ENCODE measurements at places on chromosomes 3 and 15.

DNA sequence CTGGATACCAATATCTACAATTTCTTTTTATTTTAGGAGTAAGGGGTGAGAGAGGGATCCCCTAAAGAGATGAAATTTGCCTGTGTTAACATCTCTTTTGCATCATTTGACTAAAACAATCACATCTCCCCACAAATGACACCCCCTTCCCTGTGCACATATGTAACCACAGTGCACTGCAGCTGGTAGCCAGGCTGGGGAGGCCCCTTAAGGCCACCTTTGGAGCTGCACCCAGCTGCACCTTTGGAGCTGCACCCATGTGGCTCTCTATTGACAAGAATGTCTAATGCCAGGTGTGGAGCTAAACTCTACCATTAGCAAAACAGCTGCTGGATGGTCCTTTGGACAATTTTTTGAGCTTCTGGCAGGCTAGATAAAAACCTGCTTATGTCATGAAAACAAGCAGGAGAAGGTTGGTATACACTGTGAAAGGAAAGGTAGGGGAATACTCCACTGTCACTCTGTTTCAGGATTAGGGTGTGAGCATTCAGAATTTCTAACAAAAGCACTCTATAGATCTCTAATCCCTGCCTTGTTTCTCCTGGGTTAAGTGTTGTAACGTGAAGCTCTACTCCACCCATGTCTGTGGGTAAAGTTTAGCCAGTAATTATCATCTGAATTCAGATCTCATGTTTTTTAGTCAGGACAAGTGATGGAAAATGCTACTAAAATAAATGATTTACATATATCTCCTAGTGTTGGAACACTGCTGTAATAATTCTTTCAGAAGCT is 52.1 kb downstream of the TFG start:
- no peak for DNase-seq

- DNase-seq: no peak
Observed at GRCh38 chr15:65115086-65115485, at the start of gene UBAP1L. TSS of gene UBAP1L (minus strand) at chr15:65115200. CDS start at chr15:65106215, 8,985 bp downstream.

DNA sequence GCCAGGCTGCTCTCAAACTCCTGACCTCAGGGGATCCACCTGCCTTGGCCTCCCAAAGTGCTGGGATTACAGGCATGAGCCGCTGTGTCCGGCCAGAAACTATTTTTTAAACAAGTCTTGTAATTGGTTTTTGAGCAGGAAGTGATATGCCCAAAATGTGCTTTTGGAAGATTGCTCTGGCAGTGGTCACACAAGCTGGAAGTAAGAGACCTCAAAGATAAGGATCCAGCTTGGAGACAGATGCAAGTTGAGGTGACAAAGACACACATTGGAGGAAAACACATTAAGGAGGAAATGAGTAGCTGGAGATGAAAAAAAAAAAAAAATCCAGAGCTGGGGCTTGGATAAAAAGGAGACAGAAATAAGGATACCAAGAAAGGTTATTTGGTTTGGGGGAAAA is 6.3 kb downstream of the TM4SF18 start:
- no peak for DNase-seq

GRCh38 chr3:21705769-21706168 is 45.2 kb downstream of the ZNF385D start:
- peak; percentile 78 for DNase-seq

DNA sequence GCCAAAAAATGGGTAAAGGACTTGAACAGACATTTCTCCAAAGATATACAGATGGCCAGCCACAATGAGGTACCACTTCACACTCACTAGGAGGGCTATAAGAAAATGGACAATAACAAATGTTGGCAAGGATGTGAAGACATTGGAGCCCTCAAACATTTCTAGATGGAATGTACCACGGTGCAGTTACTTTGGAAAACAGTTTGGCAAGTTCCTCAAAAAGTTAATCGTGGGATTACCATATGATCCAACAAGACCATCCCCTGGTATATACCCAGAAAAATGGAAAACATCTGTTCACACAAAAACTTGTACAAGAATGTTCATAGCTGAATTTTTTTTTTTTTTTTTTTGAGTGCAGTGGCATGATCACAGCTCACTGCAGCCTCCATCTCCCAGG is 15.9 kb upstream of the HRH1 start:
- no peak for DNase-seq

GRCh38 chr3:113264283-113265131 is 53.1 kb downstream of the BOC start:
- DNase-seq: no peak

DNA sequence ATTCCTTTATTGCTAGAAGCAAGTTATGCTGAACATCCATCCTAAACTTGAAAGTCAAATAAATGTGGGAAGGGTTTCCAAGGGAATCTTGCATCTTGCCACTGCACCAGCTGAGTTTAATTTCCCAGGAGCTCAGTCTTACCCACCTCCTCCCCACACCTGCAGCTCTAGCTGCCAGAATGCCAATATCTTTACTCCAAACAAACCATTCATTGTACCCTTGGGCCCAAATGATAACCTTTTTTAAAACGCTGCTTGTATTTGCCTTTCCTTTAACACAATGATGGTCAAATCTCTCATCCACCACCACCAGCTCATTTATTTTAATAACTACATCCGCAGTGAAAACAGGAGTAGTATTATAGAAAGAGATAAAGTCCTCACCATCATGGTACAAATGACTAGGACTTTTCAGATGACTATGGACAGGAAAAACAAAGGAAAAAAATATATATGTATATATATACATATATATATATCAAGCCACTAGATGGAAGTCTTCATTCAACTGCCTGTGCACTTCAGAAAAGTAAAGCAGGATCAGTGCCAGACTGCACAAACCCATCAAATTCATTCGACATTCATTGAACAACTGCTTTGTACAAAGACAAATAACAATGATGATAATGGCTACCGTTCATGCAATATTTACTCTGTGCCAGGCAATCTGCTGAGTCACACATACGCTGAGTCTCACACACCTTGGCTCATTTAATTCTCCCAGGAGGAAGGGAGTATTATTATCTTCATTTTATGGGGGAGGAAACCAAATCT is 44.0 kb downstream of the BFSP2 start:
- DNase-seq: peak; percentile 32

- peak; percentile 12 for DNase-seq
Observed at GRCh38 chr3:52834871-52835501, at the start of gene MUSTN1. TSS of gene MUSTN1 (minus strand) at chr3:52835019. CDS start at chr3:52834948, 71 bp downstream.

DNA sequence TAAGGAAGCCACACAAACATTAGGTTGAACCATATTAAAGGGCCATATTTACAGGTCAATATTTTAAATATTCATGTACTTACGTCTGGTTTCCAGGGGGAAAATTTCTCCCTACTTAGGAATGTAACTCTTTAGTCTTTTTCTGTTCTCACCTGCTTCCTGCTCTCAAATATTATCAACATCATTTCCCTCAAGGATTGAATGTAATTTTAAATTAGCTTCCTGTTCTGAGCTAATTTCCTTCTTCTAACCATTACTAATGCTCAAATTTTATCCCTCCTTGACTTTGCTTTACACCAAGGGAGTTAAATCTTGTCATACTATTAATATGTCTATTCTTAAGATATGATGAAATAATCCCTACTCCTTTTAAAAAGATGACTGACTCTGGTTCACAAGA is 103.4 kb upstream of the UBP1 start:
- DNase-seq: no peak

DNA sequence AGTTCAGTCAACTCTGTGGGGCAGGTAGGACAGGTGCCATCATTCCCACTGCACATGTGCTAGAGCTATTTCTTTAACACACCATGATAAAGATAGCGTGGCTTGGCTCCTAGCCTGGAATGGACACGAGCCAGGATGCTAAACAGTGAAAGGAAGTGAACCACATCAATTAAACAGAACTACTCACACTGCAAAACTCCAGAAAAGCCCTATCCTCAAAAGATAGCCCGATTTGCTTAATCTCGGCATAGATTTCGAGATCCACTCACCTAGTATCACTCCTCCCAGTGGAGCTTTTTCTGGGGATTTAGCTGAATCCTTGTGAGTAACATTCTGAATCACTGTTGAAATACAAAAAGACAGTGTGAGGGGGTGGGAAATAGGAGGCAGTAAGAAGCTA is 118.0 kb downstream of the ABI3BP start:
- DNase-seq: peak; percentile 82

- DNase-seq: peak; percentile 53
Observed at GRCh38 chr15:91852741-91853510, 582 bp upstream of the SLCO3A1 start.

- DNase-seq: no peak
Observed at GRCh38 chr3:124174910-124175874, 183.3 kb upstream of the ROPN1 start.

GRCh38 chr3:107598926-107599771 is 76.4 kb downstream of the BBX start:
- peak; percentile 53 for DNase-seq

- DNase-seq: peak; percentile 49
Observed at GRCh38 chr3:53044711-53045517, 959 bp downstream of the SFMBT1 start.

- DNase-seq: no peak
Observed at GRCh38 chr3:58867621-58868020, 182.2 kb downstream of the CFAP20DC start.

- no peak for DNase-seq
Observed at GRCh38 chr3:169634618-169635236, 28.8 kb downstream of the MECOM start.

GRCh38 chr15:101233651-101234280 is 18.1 kb downstream of the CHSY1 start:
- DNase-seq: no peak

- no peak for DNase-seq
Observed at GRCh38 chr3:7749931-7750695, 751.5 kb upstream of the LMCD1 start.

- no peak for DNase-seq
Observed at GRCh38 chr3:162998205-162998604, 1501.6 kb downstream of the OTOL1 start.

GRCh38 chr15:30033763-30034162 is 49.0 kb upstream of the GOLGA8J start:
- no peak for DNase-seq

DNA sequence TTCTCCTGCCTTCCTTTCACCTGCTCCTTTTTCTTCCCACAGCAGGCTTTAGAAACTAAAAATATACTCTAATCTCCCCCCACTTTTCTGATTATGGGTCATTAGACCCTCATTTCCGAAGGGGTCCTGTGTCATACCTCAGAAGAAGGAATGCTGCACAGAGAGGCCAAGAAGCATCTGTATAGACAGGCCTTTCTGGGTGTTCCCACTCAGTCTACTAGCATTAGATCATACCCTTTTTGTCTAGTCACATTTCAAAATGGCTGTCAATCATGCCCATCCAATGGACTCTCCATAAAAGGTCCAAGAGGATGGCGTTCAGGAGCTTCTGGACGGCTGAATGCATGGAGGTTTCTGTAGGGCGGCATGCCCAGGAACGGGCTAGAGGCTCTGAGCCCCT is 192.2 kb downstream of the SUCLG2 start:
- peak; percentile 13 for DNase-seq

DNA sequence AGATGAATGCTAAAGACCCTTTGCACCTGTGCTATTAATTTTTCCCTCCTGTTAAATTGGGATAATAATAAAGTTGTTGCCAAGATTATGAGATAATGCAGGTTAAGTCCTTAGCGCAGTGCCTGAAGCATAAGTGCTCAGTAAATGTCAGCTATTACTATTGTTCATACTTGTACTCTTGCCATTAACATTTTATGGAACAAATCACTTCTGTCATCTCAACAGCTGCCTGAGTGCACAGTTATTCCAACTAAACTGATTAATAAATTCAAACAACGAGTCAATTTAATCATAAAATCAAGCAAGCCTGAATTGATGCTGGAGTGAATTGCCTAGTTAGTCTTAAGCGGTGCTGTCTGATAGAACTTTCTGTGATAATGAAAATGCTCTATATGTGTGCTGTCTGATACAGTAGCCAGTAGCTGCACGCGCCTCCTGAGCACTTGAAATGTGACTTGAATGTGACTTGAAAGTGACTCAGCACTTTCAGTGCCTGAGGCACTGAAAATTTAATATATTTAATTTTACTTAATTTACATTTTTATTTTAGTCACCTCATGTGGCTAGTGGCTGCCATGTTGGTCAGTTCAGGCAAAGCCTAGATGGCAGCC is 198.7 kb upstream of the PFN2 start:
- no peak for DNase-seq

DNA sequence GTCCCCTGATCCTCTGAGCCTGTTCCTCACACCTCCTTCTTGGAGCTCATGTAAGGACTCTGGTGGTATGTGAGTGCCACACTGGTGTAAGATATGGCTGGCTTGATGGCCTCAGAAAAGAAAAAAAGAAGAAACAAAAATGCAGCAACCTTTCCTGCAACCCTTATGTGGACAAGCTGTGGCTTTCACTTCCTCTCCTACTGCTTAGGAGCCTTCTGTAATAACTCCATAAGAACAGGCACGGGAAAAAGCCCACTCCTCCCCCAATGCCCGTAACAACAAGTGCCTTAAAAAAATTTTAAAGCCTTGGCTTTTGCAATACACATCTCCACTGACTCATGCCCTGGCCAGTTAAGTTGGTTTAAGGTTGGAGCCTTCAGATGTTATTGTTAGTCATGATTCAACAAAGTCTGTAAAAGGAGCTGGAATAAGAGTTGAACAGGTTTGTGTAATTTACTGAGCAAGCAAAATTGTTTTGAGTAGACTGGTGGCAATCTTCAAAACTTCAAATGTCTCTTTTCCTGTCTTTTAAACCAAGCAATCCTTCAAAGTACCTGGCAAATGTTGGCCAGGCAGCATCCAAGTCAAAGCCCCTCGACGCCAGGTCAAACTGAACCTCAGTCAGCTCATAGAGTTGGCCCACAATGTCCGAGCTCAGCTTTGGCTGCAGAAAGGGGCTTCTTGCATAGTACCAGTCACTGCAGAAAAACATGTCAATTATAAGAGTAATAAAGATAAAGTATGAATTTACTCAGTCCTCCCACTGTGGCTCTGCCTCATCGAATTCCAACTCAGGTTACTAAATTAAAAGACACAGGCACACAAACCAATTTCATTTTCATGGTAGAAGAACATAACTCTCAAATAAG is 22.9 kb downstream of the FYCO1 start:
- peak; percentile 85 for DNase-seq

GRCh38 chr15:101501703-101502373 is 12.3 kb upstream of the PCSK6 start:
- peak; percentile 30 for DNase-seq

GRCh38 chr3:119258915-119259314 is 18.2 kb upstream of the B4GALT4 start:
- no peak for DNase-seq

DNA sequence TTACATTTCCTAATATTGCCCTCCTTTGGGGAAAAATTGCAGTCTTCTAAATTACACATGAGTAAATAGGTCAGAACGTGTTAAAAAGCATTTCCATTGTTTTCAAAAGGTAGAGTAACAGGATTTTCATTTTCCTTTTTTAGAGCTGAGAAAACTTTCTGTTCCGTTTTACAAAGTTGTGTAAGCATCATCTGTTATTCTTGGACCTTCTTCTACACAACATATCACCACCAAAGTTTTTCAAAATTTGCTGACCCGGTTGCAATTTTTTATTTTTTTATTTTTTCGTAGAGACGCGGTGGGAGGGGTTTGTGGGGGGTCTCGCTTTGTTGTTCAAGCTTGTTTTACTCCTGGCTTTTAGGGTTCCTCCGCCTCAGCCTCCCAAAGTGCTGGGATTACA is 1.1 kb downstream of the CCDC39 start:
- no peak for DNase-seq

Data from fibroblast of skin of right biceps (primary cell).